Caudate nucleus (tissue), 63 donors: ENCODE measurements at places on chromosomes 1 and 21.

- no peak for DNase-seq
Observed at GRCh38 chr1:153953859-153954365, 4.5 kb downstream of the CRTC2 start.

- no peak for DNase-seq
Observed at GRCh38 chr1:54608566-54609230, 14.6 kb downstream of the FAM151A start.

DNA sequence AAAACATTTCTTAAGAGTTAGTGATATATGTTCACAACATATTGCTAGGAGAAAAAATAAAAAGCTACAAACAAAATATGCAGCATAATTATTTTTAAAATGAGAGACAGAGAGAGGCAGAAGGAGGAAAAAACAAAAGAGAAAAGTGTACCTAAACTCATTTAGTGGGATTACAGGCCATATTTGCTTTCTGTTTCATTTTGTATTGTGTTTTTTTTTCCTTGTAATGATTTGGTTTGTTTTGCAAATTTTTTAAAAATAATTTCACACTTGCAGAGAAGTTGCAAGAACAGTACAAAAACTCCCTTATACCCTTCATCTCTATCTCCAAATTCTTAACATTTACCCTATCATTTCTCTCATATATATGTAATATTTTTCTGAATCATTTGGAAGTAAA is 65.0 kb downstream of the LBR start:
- DNase-seq: no peak

DNA sequence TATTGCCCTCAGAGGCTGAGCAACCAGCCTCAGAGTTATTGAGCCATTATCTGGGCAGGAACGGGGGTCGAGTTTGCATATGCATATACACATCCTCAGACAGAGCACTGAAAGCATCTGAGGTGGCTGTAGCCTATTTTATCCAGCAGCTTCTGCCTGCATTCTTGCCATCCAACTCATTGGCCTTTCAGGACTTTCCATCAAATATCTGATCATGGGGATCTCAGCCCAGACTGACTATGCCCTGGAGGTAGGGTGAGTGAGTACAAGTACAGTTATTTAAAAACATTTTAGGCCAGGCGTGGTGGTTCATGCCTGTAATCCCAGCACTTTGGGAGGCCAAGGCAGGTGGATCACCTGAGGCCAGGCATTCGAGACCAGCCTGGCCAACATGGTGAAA is 1.8 kb upstream of the MTF1 start:
- DNase-seq: no peak

DNA sequence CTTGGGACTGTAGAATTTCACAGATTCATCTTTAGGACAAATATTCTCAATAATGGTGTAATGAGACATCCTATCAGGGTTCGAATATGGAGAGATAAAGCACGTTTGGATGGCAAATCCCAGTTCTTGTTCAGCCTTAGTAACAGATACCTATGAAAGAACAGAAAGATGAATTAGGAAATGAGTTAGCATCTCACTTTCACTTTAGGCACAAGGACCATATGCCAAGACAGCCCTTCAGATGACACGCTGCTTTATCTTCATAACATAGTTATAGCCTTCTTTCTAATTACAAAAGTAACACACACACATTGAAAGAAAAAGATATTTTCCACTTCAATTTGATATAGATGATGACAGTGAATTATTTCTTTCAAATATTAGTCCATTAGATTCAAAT is 173.6 kb downstream of the TGFBR3 start:
- DNase-seq: no peak
